ENCODE measurements at places on chromosomes 7 and 10.
A peak's percentile ranks its signal among the peaks of the same experiment; 100 is the strongest.

GRCh38 chr7:88635149-88635548 lies 124.4 kb upstream of the ZNF804B start:
- no peak for DNase-seq

DNA sequence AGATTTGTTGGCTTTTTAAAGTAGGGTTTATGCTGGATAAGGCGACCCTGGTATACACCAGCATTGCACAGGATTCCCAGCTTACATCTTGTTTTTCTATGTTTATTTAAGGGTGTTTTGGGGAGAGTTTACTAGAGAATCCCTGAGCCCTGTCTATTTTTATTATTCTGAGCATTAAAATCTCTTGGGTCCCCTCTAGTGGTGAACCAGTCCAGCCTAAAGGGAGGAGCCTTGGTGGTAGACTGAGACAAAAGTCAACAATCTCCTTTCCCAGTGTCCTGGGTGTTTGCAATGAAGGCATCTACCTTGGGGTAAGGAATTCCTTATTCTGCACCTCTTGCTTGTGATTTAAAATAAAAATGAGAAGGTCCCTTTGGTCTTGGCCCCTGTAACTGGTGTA lies 38.2 kb downstream of the ANTXRL start:
- DNase-seq, result no peak

DNA sequence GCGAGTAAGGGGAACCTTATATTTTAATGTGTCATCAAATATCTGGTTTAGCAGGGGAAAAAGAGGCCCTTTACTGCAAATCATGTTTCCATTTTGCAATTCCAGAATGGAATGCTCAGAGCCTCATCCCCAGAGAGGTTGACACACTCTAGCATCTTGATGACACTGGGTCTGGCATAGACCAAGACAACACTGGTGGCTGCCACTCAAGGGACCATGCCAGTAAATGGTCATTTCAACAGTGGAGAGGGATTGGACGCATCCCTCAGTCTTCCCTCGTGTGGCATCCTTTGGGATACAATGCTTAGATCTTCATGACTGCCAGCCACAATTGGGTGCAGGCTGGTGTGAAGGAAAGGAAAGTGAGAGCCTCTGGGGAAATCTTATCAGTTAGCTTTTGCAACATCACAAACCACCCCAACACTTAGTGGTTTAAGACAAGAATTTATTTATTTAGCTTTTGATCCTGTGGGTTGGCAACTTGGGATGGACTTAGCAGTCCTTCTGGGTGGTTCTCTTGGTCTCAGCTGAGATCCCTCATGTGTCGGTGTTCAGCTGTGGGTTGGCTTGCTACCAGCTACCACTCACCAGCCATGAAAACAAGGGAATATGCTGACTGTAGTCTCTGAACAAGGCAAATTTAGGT lies 21.6 kb downstream of the TACC2 start:
- no peak for DNase-seq

DNA sequence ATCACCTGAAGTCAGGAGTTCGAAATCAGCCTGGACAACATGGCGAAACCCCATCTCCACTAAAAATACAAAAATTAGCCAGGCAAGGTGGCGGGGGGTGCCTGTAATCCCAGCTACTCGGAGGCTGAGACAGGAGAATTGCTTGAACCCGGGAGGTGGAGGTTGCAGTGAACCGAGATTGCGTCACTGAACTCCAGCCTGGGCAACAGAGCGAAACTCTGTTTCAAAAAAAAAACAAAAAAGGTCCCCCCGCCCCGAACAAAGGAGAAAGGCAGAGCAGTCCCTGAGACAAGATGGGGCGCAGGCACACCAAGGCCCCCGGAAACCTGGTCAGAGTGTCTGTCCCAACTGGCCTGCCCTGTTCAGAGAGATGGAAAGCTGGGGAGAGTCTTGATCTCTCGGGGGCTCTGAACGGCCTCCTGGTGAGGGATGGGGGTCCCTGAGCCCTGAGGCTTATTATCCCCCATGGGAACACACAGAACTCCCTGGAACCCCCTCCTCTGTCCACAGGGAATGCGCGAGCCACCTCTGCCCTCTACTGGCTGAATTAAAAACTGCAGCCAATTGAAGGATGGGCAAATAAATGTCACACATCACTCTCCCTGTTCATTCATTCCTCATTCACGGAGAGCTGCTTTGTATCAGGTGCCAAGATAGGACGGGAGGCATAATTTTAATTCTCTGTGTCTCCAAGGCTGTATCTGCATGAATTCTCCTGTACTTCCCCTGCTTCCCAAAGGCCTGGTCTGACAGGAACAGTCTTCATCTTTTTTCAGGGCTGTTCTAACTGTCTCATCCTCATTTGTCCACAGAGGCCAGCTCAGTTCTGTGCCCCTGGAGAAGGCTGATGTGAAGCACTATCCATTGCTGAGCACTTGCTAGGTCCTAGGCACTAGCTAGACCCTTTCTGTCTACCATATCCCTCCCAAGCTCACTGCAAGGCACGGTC lies 28.9 kb downstream of the MAT1A start:
- no peak for DNase-seq

- no peak for DNase-seq
These were observed 750.2 kb downstream of the KCNMA1 start for GRCh38 chr10:76887223-76888010.

DNA sequence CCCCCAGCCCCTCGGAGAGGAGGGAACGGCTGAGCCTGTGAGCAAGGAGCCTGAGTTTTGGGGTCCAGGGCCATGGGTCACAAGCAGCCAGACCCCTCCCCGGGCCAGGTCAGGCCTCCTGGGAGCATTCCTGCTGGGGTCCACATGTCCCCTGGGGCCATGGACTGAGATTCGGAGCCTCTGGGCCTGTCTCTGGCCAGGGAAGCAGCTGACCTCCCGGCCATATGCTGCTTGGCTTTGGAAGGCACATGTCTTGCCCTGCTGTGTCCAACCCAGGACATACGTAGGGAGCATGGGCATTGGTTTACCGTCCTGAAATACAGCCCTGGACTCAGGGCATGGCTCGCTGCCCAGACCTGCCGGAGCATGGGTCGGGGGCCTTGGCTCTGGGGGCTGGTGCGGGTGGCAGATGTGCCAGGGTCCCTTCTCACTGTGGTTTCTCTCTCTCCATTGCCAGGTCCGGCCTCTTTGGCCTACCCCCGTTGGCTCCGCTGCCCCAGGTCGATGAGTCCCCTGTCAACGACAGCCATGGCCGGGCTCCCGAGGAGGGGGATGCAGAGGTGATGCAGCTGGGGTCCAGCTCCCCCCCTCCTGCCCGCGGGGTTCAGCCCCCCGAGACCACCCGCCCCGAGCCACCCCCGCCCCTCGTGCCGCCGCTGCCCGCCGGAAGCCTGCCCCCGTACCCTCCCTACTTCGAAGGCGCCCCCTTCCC lies 7.3 kb downstream of the PWWP2B start:
- DNase-seq, result no peak

DNA sequence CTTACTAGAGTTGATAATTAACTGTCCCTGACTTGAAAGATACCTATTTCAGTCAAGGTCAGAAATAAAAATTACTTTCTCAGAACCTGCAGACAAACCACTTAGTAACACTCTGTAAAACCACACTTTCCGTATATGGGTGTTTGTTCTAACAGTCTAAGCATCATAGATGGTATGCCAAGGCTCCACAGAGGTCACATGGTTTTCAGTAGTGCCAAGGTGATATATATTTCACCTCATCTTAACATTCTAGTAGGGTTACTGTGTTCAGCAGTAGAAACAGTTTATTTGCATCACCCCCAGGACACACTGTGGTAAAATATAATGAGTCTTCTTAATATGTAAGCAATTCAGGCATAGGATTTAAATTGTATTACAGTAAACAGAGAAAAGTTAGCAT lies 61.5 kb downstream of the KCND2 start:
- no peak for DNase-seq

- DNase-seq, result no peak
These were observed 46.7 kb downstream of the CALD1 start for GRCh38 chr7:134826105-134826504.

DNA sequence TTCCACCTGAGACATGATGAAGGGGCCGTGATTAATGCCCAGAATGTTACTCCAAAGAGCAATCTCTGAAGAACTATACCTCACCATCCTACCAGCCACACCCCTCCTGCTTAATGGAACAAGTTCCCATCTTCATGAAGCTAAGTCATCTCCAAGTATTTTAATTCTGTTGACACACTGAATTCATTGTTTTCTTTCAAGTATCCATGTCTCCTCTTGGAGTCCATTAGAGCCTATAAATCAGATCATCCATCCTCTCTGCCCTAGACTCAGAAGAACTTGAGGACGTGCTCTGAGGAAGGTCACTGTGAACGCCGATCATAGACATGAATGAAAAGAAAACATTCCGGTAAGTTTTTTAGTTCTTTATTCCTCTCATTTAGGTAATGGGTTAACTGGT lies 126.8 kb downstream of the RSU1 start:
- DNase-seq, result no peak

- DNase-seq, result no peak
These were observed 91.2 kb downstream of the KAT6B start for GRCh38 chr10:74917481-74918077.

DNA sequence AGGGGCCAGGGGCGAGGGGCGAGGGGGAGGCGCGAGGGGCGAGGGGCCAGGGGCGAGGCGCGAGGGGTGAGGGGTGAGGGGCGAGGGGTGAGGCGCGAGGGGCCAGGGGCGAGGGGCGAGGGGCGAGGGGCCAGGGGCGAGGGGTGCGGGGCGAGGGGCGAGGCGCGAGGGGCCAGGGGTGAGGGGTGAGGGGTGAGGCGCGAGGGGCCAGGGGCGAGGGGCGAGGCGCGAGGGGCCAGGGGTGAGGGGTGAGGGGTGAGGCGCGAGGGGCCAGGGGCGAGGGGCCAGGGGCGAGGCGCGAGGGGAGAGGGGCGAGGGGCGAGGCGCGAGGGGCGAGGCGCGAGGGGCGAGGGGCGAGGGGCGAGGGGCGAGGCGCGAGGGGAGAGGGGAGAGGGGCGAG lies 192.3 kb downstream of the PTPRN2 start:
- no peak for DNase-seq

GRCh38 chr7:115410434-115410820 lies 488.5 kb downstream of the MDFIC start:
- DNase-seq, result no peak

DNA sequence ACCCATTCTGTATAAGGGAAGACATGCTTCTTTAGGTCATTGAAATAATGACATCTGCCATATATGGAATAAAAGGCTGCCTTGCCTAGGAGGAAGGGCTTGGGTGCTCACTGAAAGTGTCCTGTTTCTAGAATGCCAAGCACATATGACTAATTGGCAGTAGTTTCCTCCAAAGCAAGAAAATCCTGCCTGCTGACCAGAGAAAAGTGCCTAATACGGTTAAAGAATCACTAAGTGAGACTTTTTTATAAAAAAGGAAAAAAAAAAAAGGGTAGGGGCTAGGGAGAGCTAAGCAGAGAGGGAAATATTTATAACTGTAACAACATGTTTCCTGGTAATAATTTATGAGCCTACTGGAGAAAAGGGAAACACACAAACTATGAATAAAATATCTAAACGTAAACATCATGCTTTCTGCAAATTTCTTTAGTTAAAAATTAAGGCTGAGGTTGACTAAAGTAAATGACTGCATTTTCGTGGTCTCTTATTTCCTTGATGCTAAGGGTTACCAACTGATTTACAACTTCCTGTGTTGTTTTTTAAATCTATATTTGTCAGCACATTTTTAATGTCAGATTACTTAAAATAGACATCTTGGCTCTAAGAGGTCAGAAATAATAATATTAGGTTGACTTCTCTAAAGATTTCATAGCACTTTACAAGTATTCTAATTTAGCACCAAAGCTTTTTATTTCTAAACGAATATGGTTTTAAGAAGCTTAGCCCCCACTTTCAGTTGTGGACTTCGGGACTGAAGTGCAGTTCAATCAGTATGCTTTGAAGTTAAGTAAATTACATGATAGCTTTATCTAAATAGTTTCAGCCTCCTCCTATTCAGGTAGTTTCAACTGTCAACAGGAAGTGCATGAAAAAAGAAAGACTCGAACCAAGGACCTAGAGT lies 89.6 kb downstream of the CABCOCO1 start:
- DNase-seq, result no peak

DNA sequence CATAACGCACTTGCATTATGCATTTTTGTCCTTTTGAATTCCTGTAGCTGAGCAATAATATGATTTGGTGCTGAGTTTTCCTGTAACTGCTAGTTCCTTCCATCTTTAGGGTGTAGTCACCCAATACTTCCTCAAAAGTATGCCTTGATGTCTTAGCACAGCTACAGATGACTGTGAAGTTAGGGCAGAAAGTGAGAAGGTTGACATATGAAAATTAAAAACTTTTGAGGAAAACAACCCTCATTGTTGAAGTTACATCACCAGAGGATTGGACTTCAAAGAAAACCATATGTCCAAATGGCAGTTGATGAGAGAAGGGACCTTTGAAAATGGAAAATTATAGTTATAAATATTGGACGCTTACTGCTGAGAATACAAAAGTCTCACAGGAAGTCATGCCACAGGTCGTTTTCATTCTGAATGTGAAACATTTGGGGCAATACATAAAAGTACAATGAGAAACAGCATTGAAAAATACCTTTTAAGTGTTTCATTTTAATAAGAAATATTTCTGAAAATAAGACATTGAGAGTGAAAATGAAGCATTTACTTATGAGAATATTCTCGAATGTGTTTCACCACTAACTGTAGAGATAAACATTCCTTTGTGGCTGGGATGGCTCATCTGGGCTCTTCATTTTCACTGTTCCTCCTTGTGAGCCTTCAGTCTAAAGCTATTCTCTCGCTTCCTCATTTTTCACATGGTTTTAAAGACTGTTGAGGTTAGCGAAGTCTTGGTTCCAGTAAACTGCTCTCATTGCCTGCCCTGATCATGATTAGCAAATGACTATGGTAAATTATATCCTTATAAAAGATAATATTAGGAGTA lies 61.4 kb upstream of the NME8 start:
- DNase-seq, result peak; percentile 74

DNA sequence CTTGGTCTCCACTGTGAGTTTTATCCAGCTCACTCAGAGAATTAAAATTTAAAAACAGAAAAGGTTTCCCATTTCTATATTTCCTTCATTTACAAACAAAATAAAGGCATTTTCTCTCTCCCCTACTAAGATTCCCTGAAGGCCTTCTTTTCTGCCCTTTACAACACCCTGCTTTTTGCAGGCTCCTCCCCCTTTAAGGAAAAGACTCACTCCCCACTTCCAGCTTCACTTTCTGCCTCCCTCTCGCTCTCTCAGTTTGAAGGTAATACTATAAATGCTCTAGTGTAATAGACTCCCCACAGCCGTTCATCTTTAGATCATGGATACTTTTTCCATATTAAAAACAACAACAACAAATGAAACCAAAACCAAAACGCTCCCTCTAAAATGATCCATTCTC lies 53.3 kb downstream of the CDHR3 start:
- no peak for DNase-seq

GRCh38 chr7:87575521-87575920 lies 25.2 kb downstream of the ABCB1 start:
- no peak for DNase-seq

GRCh38 chr10:18576586-18576985 lies 74.8 kb downstream of the NSUN6 start:
- no peak for DNase-seq

- DNase-seq, result no peak
These were observed 172.3 kb downstream of the C1GALT1 start for GRCh38 chr7:7354674-7355073.

DNA sequence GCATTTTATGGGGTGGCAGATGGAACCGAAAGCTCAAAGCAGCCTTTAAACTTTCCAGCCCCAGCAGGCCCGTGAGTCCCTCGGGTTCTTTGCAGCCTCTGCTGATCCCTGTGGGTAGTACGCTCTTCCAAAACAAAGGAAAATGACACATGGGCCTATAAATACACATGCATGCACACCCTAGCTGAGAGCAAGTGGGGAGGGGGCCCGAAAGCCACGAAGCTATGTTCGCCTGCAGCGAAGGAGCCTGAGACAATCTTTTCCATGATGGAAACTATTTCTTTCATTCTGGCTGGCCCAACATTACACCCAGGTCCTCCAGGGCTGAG lies 32.2 kb downstream of the CALML5 start:
- no peak for DNase-seq

GRCh38 chr7:7565746-7566650 lies 686 bp upstream of the MIOS start:
- DNase-seq, result no peak

Measured in GM06990 (cell line).